Bone marrow (tissue), 2 donors: ENCODE measurements at places on chromosomes 11 and 22.

DNA sequence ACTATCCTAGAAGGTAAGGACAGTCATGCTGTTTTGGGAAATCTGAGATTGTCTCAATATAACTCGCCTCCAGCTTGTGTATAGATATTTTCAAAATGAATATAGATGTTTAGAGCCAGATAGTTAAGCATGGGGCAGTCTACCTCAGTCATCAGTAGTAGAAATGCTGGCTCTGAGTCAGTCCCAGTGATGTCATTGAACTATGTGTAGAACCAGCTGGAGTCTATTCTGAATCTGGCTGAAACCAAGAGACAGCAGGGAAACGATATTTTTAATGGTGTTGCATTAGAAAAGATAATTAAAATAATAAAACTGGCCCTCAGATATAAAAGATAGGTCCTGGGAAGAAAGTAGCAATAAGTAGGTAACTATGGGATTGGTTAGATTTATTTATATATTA, 25.9 kb downstream of the PIWIL4 start:
- DNase-seq: no peak

DNA sequence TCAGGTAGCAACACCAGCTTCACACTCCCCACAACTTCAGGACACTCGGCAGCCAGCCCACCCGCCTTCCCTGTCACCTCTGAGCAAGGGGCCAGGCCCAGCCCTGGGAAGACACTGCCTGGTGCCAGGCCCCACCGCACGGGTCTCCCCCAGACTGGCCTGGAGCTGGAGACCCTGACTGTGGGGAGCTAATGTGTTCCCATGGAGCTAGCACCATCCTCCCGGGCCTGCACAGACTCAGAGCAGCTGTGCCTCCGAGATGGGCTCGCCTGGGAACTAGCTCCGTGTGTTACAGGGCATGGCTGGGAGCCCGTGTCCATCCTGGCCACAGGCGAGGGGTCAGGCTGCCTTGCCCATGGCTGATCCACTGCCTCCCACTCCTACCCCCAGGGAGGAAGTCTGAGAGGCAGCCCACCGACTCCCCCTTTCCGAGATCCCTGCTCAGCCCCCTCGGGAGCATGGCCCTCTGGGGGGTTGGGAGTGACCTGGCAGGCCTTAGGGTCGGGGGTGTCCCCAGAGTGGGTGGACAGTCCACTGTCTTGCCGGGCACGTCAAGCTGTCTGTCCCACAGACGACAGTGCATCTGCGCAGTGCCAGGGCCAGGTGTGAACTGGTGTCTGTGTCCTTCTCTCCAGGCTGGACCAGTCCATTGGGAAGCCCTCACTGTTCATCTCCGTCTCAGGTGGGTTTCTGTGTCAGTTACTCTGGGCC, 76.7 kb upstream of the KCNQ1OT1 start:
- DNase-seq: no peak

GRCh38 chr11:121766991-121767390, 314.2 kb upstream of the SORL1-AS1 start:
- DNase-seq: no peak

- DNase-seq: no peak
Observed at GRCh38 chr11:14041040-14041439, 78.5 kb downstream of the SPON1 start.

- no peak for DNase-seq
Observed at GRCh38 chr11:119424775-119425174, 1.8 kb upstream of the THY1 start.

- no peak for DNase-seq
Observed at GRCh38 chr22:25570486-25570885, 6.0 kb downstream of the GRK3 start.

DNA sequence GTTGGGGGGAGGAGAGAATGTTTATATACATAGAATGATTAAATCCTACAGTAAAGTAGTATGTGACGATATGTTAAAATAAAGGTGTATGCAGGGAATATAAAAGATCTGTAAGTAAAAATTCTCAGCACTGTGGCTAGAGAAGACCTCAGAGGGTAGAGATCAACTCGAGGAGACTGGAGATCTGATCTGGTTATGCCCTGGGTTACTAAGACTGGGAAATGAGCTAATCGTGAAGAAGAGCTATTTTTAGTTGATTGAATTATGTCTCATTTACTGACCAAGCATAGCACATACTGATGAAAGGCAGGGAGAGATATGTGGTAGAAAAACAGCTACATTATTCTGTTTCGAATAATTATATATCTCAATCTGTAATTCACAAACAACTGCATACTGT, 42.8 kb upstream of the ALKBH3 start:
- no peak for DNase-seq

DNA sequence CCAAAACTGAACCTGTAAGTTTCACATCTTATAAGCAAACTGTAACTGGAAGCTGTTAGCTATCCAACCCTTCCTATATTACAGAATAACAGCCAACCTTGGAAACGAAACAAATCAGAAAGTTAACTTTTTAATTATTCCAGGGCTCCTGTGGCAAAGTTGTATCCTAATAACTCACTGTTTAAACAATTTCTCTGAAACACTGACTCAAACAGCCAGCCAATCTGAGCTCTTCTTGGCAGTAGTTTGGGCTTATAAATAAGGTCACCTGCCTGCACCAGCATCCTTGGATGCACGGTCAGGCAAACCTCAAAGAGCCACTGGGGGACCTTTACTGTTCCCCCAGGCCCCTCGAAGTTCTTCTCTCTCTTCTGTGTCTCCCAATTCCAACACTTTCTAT, 5.0 kb downstream of the CELSR1 start:
- no peak for DNase-seq

GRCh38 chr11:34351687-34352469, 5.9 kb downstream of the ABTB2 start:
- DNase-seq: no peak

DNA sequence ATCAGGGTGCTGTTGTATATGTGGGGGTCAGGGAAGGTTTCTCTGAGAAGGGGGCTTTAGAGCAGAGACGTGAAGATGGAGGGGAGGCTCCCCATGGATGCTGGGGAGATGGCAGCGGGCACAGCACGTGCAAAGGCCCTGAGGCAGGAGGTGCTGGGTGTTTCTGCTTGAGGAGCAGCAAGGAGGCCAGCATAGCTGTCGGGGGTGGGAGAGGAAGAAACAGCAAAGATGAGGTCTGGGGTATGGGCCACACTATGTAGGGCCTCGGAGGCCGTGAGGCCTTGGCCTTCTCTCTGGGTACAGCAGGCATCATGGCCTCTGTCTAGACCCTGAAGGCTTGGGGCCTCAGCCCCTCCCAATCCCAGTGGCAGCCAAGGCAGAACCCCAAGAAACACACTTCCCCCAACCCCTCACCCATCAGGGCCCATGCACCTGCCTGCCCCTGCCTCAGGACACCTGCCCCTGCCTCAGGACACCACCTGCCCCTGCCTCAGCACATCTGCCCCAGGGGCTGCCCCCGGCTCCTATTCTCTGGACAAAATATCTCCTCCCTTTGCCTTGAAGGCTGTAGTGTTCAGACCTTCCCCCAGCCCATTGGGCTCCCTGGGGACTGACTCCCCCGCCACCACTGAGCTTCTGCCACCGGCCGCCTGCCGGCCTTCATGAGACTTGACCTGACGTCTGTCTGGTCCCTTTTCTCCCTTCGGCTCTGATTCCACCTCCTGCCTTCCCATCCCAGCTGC, 6.2 kb downstream of the ALDH3B1 start:
- no peak for DNase-seq

- no peak for DNase-seq
Observed at GRCh38 chr22:34972191-34972897, 93.6 kb upstream of the ISX start.

GRCh38 chr22:39297490-39298240, 21.8 kb downstream of the RPL3 start:
- no peak for DNase-seq

DNA sequence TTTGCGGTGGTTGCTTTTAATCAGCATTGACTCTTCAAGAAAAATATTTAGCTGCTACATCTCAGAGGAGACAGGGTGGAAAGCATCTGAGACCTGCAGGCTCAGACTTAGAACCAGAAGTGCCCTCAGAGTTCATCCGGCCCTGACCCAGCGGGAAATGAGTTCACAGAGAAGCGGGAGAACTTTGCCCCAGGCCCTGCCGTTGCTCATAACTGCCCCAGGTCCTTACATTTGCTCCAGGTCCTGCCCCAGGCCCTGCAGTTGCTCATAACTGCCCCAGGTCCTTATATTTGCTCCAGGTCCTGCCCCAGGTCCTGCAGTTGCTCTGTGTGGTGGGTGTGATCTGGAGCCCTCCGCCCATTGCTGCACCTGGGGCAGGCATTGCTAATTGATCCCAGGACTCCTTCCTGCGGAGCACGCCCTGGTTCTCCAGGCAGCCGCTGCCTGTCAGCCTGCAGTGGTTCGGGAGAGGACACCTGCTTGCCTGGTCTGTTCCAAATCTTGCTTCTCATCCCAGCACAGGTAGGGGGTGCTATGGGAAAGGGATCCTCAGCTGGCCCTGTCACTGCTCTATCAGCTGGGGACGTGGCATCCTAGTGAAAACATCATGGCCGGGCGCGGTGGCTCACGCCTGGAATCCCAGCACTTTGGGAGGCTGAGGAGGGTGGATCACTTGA, 58.1 kb upstream of the PPP6R3 start:
- DNase-seq: no peak

- DNase-seq: no peak
Observed at GRCh38 chr11:14821031-14821430, 71.0 kb downstream of the CYP2R1 start.
